Central memory CD8-positive, alpha-beta T cell (primary cell): ENCODE measurements at places on chromosomes 7 and 10.

GRCh38 chr7:55427800-55428199 lies 62.7 kb downstream of the LANCL2 start:
- no peak for DNase-seq

DNA sequence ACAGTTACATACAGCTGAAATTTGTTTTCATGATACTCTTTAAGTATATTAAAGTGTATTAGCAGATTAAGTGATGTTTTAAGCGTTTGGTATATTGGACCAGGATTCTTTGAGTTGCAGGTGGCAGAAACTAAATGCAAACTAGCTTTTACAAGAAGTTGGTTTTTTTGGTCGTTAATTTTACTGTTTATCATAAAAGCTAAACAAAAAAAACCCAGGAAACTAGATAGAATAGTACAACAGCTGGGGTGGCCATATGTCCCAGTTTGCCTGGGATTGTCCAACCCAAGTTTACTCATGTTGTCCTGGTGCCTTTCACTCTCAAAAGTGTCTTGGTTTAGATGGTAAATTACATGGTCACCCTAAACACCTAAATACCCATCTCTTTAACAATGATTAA lies 108.7 kb downstream of the PHTF2 start:
- no peak for DNase-seq

DNA sequence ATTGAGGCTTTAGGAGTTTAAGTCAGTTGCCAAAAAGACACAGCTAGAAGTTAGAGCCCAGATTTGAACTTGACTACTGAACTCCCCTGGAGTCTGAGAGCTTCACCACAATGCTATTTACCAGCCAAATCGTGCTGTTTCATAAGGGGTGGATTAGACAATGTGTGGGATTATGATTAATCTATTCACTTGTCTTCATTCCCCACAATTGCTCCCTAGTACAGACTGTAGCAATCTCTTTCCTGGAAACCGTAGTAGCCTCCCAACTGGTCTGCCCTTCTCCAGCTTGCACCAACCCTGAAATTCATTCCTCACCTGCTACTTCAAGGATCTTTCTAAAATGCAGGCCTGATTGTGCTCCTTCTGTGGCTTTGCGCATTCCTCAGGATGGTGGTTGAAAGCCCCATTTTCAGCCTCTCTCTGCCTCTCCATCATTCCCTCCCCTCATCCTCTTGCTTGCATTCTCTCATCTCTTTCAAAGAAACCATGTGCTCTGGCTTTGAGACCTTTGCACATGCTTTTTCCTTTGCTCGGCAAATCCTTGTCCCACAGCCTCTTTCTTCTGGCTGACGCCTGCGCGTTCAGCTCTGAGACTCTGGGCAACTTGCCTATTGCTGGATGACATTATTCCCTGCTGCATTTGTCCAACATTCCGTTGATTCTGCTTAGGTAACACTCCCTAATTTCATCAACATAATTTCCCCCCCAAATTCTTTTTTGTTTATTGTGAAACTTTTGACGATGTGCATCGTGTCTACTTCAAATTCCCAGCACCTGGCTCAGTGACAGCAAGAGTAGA lies 145.1 kb downstream of the ADRA2A start:
- no peak for DNase-seq

DNA sequence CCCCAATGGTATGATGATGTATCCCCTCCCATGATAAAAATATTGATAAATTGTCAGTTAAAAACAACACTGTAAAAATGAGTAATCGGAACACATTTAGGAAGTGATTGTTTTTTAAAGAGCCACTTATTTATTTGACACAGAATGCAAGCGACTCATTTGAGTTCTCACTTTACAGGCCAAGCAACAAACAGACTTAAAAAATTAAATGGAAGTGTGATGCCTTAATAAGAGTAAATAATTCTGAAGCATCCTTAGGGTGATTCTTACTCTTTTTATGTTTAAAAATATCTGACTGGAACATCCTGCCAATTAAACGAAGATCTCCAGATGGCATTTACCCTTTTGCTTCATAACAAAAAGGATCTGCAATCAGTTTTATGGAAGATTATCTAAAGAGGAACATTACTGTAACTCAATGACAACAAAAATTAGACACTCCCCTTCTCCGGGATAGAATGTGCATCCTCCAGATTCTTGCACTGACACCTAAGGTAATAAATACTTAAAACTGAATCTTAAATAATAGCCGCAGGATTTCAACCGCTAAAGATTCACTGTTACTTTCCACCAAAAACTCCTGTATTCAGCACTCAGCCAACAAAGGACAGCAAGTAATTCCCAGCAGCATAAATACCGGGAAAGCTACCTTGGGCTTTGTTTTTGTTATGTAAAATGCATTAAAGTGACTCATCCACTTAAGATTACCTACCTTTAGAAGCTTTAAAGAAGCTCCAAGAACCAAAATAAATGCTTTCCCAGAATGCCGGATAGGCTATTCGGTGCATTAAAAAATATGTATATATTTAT lies 1.7 kb downstream of the CACNA2D1 start:
- DNase-seq, result no peak

GRCh38 chr7:135282561-135283254 lies 49.1 kb downstream of the STRA8 start:
- DNase-seq, result no peak

GRCh38 chr10:95451568-95452524 lies 109.3 kb downstream of the SORBS1 start:
- DNase-seq, result no peak

GRCh38 chr7:101549734-101550133 lies 79.4 kb downstream of the MYL10 start:
- no peak for DNase-seq

- DNase-seq, result no peak
Measured at GRCh38 chr10:75091146-75091545, 20.3 kb upstream of the SAMD8 start.

DNA sequence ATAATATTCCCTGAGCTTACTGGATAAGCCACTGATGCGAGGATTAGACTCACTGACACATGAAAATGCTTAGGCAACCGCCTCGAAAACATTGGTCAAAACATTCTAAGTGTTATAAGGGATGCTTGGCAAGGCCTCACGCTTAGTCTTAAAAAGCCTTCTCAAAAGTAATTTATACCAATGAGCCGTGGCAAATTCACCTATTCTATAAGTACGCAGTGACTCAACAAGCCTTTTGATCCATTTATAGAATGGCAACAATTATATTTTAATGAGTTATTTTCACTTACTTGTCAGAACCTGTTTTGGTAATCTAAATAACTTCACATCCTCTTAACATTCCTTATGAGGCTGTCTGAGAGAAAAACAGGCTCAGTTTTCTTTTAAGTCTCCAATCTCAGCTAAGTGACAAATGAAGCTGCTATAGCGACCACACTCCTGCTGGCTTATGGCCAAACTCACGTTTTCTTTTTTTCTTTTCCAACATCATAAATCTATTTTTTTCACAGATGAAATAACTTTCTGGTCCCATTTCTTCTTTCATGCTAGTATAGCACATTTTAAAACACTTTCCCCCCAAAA lies 121.2 kb upstream of the AFAP1L2 start:
- no peak for DNase-seq

- DNase-seq, result no peak
Measured at GRCh38 chr7:15795393-15795792, 108.9 kb upstream of the MEOX2 start.

DNA sequence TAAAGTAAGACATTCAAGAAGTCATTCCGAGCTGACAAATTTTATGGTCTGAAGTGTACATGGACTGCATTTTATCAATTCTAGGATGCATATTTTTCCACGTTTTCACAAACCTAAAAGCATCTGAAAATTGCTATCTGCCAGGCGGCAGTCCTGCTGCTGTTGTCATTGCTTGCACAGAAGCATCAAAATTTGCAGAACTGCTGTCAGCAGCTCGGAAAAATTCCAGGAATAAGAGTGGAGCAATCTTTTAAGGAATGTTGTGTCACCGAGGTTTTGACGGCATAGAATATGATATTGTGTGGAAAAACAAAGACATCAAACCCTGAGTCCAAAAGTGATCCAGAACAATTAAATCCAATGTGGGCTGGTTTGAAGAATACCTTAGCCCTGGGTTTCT lies 61.4 kb downstream of the CHCHD3 start:
- DNase-seq, result no peak

- no peak for DNase-seq
Measured at GRCh38 chr10:113022265-113022664, 72.2 kb downstream of the TCF7L2 start.

GRCh38 chr7:25358926-25359325 lies 130.6 kb upstream of the NPVF start:
- DNase-seq, result no peak
